ENCODE measurements at places on chromosomes 1 and 21. TPM values are rescaled to one million over a fixed set of nuclear protein-coding genes. Genes with fewer than 3 reads are reported as not detected.

Gene AMY1C
- 8.7 TPM for total RNA-seq

Gene RGS16
- total RNA-seq, result 12.0 TPM

Gene LRRIQ3
- total RNA-seq, result 0.67 TPM

Gene CLDN14
- total RNA-seq, result not detected

DNA sequence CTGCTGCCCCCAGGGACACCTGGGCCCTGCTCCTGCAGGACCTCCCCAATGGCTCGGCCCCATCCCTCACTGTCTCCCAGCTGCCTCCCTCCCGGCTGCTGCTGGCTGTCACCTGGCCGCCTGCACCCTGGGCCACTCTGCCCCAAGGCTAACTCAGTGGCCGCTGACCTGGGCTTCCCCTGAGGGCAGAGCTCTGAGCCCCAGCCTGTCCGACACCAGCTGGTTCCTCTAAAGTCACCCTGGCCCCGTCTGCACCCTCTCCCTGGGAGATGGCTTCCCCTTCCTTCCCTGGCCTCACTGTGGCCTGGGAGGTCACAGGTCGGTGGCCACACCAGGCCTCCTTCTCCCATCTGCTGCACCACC is 15.0 kb downstream of the ITGB2 start:
- DNase-seq, result no peak

DNA sequence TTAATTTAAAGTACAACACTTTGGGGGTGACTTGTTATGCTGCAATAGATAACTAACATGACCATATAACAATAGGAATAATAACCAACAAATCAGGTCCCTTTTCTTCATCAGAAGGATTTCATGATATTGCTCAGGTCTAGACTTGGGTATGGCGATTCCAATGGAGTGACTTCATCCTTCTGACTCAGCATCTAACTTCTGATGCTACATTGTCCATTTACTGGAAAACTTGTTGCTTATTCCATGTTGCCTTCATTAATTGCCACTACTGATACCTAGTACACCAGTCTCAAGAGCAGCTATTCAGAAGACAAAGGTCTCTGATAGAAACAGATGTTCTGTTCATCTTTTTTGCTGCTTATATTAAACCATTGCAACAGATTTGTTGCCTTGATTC is 324.3 kb downstream of the TGFB2 start:
- no peak for DNase-seq

- peak; percentile 93 for DNase-seq
Observed at GRCh38 chr1:46517010-46517600, 27.5 kb downstream of the DMBX1 start.

DNA sequence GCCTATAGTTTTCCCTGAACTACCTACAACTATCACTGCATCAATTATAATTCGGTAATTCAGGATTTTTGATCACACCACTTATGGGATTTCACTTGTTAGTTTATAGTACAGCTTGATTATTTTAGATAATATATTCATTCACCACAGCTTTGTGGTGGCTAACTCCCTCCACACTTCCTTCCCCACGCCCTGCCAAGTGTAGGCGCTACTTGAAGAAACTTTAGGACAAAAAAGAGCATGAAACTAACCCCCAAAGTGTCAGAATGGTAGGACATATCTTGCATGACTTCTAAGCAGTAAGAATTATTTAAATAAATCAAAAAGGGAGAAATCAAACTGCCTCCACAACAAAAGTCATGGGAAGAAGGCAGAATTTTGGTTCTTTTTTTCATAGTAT is 70.1 kb downstream of the LHX9 start:
- DNase-seq, result no peak

DNA sequence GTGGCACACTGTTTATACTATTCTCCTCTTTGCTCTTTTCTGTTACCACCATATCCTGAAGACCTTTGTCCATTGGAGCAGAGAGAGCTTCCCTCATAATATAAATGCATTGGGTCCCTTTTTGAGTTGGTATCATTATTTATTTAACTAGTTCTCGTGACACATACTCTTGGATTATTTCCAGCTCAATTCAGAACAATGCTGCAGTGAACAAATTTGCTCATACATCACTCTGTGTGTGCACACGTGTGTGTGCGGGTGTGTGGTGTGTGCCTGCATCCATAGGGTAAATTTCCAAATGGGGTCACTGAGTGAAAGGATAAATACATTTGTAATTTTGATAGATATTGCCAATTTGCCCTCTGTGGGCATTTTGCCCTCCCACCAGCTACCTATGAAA is 5.8 kb downstream of the PLA2G2A start:
- DNase-seq, result no peak

DNA sequence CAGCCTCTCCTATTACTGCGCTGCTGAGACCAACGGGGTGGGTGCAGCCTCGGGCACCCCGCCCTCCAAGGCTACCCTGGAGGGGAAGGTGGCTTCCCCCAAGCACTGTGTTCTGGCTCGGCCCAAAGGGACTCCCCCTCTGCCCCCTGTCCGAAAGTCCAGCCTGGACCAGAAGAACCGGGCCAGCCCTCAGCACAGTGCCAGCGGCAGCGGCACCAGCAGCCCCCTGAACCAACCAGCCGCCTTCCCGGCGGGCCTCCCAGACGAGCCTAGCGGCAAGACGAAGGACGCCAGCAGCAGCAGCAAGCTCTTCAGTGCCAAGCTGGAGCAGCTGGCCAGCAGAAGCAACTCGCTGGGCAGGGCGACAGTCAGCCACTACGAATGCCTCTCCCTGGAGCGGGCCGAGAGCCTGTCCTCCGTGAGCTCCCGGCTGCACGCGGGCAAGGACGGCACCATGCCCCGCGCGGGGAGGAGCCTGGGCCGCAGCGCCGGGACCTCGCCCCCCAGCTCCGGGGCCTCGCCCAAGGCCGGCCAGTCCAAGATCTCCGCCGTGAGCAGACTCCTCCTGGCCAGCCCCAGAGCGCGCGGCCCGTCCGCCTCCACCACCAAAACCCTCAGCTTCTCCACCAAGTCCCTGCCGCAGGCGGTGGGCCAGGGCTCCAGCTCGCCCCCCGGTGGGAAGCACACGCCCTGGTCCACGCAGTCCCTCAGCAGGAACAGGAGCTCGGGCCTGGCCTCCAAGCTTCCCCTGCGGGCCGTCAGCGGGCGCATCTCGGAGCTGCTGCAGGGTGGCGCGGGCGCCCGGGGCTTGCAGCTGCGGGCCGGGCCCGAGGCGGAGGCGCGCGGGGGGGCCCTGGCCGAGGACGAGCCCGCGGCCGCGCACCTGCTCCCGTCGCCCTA is 533.1 kb downstream of the KIF26B start:
- no peak for DNase-seq

GRCh38 chr1:27552911-27553420 is 51.0 kb downstream of the AHDC1 start:
- no peak for DNase-seq

DNA sequence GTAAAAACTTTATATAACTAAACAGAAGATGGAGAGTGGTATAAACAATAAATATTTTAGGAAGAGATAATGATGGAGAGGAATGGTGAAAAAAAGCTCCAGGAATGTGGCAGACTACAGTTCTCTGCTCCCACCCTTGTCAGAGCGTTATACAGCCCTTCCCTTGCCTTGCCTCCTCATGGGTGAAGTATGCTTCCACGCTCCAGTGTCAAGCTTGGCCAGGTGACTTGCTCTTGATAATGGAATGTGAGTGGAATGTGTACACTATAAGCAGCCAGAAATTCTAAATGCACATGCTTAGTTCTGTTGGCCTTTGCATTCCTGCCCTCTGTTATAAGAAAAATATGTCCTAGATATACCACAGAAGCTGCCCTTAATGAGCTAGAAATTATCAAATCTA is 24.7 kb upstream of the POGK start:
- no peak for DNase-seq

DNA sequence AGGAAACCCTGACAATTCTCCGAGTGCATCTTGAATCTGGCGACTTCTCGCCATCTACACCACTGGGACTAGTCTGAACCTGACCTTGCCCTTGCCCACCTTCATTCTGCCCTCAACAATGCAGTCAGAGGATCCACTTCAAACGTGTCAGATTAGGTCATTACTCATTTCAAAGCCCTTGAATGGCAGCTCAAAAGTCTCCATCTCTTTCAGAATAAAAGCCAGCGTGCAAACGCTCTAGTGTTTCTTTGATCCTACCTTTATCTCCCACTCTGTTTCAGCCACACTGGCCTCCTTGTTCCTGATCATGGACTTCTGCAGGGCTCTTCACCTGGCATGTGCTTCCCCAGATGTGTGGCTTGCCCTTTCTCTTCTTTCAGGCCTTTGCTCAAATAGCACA is 31.3 kb downstream of the SLC30A1 start:
- no peak for DNase-seq

- no peak for DNase-seq
Observed at GRCh38 chr1:201375169-201375568, 2.3 kb downstream of the TNNT2 start.

GRCh38 chr1:9766759-9767442 is 56.9 kb downstream of the CLSTN1 start:
- no peak for DNase-seq

DNA sequence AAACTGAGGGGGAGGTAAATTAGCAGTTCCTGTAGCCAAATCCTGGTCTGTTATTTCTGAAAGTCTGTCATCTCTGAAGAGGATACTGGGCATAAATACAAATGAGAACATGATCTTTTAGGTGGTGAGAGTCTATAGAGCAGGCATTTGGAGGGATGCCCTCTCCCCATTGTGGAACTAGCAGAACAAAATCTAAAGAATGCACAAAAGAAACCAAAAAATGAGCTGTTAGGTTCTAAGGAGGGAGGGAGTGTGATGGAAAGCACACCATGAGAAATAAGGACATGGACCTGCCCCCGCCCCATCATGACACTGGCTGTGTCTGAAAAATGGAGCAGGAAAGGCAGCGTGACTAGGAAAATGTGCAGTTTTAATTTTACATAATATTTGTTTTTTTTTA is 262.0 kb downstream of the KIF26B start:
- no peak for DNase-seq

DNA sequence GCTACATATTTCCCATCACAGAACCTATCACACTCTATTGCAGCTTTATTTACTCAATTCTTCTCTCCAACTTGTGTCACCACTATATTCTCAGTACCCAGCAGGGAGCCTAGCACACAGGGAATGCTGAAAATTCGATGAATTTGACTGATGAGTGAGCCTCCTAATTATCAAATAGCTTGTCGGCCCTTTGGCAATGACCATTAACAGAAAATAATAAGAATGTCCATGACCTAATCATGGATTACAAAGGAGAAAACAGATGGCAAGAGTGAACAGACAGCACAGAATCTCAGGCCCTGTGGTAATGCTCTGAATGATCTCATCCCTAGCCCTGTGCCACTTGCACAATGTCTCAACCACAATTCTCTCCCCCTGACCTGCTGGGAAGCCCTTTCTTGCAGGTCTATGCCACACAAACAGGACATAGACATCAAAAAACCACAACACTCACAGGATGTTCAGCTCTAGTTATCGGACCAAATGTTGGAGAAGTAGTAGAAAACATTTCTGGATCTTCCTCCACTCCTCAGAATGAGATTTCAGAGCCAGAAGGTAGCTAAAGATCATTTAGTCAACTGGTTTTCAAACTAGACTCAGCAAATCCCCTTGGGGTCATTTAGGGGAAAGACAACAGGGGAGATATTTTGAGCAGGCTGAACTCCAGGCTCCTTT is 68.4 kb downstream of the LUZP1 start:
- no peak for DNase-seq

DNA sequence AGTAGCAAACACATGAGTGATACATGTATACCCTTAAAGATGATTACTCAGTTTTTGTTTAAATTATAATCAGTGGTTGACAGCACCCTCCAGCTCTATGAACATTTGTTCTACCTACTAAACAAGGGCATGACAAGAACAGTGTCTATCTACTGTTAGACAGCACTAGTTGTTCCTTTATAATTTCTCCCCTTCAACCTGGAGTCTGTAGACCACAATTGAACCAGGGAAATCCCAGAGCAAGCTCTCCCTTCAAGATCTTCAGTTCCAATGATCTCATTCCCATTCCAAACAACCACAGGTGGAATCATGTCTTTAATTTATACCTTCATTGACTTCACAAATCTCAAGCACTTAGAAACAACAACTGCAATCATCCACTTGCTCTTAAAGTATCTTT is 216.1 kb downstream of the HHIPL2 start:
- DNase-seq, result no peak
